Cardiac fibroblast (primary cell): ENCODE measurements at places on chromosomes 2 and 18.

GRCh38 chr2:120550282-120550681 is 185.4 kb upstream of the GLI2 start:
- DNase-seq = no peak

DNA sequence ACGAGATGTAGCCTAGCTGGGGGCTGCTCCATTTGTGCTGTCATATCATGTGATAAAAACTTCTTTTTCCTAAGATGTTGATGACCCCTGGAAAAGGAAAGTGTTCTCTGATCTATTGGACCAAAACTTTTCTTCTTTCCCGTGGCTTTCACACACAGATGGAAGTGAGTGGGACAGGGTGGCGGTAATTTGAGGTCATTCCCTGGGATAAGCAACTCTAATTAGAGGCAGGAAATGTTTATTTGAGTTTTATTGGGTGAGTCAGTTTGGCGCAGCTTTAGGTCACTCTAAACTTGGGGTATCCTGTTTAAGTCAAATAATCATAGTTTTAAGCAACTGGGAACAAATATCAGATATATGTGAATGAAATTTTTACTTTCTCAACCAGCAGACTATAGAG is 221.0 kb upstream of the EPAS1 start:
- DNase-seq = peak; percentile 19

- no peak for DNase-seq
Observed at GRCh38 chr2:232655392-232655791, 22.0 kb downstream of the EFHD1 start.

GRCh38 chr2:30770816-30771576 is 36.2 kb downstream of the CAPN13 start:
- no peak for DNase-seq

DNA sequence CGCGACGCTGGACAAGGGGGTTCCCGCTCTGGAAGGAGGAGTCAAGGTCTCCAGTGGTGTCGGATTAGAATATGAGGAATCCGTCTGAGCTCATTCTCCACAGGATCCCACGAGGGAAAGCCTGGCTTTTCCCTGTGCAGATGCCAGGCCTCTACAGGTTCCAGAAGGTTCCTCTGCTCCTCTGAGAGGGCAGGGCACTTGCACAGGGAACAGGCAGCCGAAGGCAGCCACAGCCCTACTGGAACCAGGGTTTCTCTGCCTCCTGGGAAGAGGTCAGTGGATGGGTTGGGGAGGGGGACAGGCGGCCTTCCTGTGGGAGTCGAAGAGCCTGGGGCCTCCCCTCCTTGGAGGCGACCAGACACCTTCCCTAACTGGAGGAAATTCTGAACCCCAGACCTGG is 1.7 kb upstream of the AQP12A start:
- DNase-seq = no peak

DNA sequence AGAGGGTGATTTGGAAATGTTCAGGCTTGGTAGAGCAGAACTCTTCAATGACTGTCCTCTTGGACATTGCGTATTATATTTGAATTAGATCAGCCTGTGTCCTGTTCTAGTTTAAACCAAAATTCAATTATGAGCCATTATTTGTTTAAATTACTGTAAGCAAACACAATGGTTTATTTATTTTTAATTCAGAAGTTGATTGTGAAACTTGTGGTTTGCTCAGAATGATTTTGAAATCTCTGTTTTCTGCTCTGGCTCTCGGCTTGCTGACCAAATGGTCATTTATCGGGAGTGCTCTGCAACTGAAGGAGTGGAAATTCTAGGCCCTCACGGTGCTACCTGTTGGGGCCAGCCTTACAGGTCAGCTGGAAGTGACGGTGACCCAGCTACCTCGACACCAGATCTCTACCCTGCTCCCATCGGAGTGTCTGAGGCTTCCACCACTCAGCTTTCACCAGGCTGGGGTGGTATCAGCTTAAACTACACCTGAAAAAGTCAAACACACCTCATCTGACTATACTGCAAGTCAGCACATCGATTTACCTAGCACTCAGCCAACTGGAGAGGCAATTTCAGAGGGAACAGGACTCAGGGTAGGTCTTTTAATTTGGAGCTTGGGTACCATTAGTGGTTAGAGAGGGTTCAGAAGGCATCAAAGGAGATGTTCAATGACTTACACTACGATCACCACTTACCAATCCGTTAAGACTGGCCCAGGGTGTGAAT is 36.8 kb upstream of the GPD2 start:
- peak; percentile 52 for DNase-seq

- peak; percentile 77 for DNase-seq
Observed at GRCh38 chr2:235234736-235235135, 259.1 kb upstream of the AGAP1 start.

- DNase-seq = no peak
Observed at GRCh38 chr2:60422826-60423483, 130.5 kb downstream of the BCL11A start.

DNA sequence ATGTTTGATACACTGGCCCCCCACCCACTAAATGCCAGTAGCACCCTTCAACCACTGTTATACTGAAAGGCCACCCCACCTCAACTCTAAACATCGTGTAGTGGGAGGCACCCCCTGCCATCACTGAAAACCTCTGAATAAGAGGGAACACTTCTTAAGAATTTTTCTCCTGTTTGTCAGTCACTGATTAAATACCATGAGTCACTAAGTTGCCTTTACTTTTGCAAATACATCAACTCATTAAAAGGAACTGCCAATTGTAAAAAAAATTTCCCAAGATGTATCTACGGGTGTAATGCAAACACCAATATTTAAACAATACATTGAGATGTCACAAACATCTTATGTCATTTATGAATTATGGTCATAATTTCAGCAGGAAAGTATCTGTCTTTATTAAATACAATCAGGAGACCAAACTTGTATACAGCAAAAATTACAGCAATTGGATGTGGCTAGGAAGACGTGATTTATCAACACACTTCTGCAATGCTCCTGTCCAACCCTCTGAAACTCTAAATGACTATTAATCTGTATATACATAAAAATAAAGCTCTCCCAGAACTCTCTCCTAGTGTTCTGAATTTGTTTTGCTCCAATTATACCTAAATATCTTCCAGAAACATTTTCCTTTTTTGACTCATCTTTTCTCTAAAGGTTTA is 144.1 kb upstream of the STK17B start:
- peak; percentile 41 for DNase-seq

DNA sequence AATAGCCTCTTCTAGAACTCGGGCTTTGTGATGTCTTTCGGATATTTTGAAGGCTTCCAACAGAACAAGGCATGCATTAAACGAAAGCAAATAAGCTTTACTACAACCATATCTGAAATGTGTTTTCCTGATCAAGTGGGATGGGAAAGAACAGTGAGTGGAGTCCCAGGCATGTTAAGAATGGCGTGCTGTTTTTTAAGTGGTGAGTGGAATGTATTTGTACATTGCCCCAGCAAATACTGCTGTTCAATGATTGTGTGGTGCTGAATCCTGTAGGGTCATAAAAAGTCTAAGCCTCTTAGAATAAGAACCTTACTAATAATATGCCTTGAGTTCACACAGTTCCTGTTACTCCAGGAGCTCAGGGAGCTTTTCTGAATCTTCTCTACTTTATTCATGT is 52.5 kb downstream of the POMC start:
- peak; percentile 43 for DNase-seq

DNA sequence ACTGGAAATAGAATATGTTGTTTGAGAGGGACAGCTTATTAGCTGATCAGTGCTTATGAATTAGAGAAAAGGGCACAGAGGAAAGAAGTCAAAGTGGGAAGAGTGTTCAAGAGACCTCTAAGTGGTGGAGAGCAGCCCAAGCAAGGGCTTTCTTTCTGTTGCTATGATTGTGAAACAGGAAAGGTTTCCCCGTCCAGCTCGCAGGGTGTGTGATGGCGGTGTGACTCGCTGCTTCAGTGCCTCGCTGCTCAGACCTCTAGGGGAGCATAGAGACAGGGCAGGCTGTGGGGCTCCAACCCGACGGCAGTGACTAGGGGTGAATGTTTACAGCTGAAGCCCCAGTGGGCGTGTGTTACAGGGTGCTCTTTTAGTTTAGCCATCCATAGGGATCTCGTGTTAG is 166.5 kb upstream of the COPS8 start:
- DNase-seq = peak; percentile 32

GRCh38 chr2:47899915-47900816 is 6.1 kb downstream of the FBXO11 start:
- DNase-seq = peak; percentile 37

- DNase-seq = no peak
Observed at GRCh38 chr2:45867349-45867748, 215.9 kb downstream of the PRKCE start.

- DNase-seq = peak; percentile 34
Observed at GRCh38 chr18:62209046-62209445, 22.0 kb downstream of the RELCH start.

GRCh38 chr18:51275712-51276476 is 78.4 kb upstream of the MEX3C start:
- DNase-seq = peak; percentile 67

DNA sequence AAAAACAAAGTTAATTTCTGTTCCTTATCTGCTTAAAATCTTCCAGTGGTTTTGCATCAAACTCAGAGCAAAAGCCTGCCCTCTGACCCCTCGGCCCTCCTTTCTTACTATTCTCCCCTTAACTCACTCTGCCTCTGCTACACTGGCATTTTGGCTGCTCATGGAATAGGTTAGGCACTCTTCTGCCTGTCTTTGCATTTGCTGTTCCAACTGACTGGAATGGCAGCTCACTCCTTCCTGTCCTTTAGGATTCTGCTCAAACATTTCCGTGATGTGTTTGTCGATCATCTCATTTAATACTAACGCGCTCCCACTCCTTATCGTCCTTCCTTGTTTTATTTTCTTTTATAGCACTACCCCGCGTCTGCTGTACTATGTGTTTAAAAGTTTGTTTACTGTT is 815 bp downstream of the CEBPZ start:
- DNase-seq = peak; percentile 10

DNA sequence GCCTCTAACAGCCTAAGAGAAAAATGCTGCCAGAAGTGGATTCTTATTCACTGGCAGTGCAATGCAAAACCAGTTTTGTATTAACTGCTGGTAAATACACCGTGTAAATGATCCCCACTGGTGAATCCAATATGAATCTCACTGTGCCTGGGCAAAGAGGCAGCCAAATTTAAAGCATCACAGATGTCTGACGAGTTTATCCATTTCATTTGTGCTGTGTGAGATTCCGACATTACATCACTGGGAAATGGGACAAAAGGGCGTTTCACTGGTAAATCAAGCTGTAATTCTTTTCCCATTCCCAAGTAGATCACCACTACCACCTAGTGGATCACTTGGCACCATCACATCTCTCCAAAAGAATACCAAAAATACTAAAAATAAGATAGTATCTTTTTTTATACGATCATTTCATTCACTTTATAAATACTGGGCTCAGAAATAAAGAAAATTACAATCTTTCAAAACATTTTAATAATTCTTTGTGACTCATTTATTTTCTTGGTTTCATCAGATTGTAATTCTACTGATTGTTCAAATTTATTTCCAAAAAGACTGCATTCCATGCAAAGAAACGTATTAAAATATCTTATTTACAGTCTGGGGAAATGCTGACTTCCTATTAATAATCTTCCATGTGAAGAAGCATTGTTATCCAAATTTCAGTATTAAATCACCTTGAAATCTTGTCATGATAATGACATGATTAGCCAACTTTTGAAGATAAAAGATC is 125.6 kb downstream of the GRB14 start:
- peak; percentile 72 for DNase-seq

- DNase-seq = no peak
Observed at GRCh38 chr2:240797914-240798313, 22.1 kb downstream of the KIF1A start.

DNA sequence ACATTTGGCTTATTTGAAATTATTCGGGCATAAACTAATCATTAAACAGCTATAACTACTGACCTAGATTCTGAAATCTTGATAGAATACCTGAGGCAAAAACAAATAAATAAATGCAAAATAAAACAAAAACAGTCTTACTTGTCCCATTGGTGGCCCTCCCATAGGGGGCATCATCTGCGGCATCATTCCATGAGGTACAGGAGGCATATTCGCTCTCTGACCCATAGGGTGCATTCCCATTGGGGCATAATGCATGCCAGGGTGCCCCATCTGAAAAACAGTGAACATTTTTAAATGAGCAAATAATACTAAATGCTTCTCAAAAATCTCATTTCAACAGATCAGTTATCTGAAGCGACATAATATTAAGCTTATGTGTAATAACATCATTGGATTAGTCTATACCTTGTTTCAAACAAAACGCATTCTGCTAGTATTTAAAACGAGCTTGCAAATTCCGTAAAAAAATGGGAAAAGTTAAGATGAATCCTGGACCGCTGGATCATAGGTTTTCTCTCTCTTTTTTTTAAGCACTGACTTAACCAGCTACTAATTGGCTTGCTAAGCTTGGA is 1.3 kb downstream of the PRPF40A start:
- DNase-seq = peak; percentile 20

DNA sequence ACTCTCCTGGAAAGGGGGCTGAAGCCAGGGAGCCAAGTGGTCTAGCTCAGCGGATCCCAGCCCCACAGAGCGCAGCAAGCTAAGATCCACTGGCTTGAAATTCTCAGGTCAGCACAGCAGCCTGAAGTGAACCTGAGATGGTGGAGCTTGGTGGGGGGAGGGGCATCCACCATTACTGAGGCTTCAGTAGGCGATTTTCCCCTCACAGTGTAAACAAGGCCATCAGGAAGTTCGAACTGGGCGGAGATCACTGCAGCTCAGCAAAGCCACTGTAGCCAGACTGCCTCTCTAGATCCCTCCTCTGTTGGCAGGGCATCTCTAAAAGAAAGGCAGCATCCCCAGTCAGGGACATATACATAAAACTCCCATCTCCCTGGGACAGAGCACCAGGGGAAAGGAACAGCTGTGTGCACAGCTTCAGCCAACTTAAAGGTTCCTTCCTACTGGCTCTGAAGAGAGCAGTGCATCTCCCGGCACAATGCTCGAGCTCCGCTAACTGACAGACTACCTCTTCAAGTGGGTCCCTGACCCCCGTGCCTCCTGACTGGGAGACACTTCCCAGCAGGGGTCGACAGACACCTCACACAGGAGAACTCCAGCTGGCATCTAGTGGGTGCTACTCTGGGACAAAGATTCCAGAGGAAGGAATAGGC is 282.3 kb upstream of the EPC2 start:
- no peak for DNase-seq

GRCh38 chr18:61703508-61703907 is 189.3 kb downstream of the RNF152 start:
- DNase-seq = peak; percentile 72

GRCh38 chr2:209640358-209640757 is 131.3 kb upstream of the UNC80 start:
- no peak for DNase-seq

- no peak for DNase-seq
Observed at GRCh38 chr2:95344656-95345055, 47.5 kb downstream of the KCNIP3 start.

DNA sequence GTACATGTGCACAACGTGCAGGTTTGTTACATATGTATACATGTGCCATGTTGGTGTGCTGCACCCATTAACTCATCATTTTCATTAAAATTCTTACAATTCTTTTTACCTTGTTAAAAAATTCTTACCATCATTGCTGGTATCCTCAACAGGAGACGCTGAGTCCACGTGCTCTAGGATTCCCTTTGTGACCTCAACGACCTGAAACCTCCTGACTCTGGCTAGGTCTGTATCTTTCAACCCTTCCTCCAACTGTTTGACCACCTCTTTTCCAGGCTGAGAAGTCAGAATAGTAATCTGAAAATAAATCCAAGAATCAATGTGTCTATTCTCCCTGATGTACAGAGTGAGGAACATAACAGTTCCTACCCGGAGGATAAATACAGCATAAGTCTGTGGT is 41.2 kb downstream of the M1AP start:
- DNase-seq = no peak
